ENCODE measurements at places on chromosomes 3 and 15.

GRCh38 chr15:55008421-55008820 lies 188.3 kb downstream of the RSL24D1 start:
- no peak for DNase-seq

- peak; percentile 30 for DNase-seq
Observed at GRCh38 chr3:17740721-17741141, 1.7 kb downstream of the TBC1D5 start.

DNA sequence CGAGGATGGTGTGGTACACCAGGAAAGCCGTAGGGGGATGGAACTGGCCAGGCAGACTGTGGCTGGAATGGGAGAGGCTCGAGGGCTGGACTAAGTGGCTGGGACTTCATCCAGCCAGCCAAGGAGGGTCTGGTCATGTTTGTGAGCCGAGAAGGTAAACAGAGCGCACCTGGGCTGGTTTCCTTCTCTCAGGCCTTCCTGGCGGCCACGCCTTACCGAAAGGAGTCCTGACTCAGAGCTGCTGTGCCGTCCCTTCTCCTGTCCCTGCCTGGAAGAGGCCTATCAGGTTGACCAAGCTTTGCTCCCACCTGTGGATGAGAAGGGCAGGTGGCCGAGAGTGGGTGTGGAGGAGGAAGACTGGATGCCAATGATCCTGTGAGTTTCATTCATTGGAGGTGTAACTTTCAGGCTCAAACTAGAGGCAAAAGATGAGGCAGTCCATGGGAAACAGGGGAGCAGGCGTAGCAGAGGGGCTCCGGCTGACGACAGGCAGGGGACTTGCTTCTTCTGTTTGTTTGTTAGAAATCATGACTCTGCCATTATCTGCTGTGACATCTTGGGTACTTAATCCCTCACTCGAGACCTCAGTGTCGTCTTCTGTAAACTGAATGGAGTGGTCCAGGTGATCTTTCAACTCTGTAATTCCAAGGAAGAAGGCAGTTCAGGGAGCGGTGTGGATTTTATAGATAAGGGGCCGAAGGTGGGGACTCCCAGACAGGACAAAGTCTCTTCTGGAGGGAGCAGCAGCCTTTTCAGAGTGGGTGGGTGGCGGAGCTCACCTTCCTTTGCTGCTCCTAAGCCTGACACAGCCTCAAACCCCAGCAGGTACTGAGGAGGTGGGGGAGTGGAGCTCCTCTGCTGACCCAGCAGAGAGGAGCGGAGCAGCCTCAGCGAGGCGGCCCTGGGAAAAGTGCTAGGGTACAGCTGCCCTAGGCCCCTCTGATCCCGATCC lies 71.8 kb upstream of the GATM start:
- DNase-seq = no peak

DNA sequence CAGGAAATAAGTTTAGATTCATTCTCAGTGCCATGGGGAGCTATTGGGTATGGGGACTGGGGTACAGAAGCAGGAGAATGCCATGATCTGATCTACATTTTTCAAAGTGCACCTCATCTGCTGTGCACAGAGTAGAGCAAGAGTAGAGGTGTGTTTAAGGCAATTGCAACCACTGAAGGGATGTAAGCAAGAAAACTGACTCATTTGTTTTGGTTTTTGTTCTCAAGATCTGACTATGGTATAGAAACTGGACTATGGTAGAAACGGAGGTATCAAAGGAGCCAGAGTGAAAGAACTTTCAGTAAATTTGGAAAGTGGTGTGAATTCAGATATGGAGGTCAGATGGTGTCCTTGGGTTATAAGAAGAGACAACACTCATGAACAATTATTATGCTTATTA lies 86.2 kb upstream of the CMSS1 start:
- no peak for DNase-seq

DNA sequence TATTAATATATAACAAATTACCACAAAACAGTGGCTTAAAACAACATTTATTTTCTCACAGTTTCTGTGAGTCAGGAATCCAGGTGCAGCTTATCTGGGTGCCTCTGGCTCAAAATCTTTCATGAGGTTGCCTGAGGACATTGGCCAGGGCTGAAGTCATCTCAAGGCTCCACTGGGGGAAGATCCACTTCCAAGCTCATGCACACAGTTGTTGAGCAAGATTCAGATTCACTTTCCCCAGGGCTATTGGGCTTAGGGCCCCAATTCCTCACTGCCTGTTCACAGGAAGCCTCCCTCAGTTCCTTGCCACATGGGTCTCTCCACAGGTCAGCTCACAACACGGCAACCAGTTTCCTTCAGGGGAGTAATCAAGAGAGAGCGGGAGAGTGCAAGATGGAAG lies 35.0 kb downstream of the RFTN1 start:
- DNase-seq = no peak

DNA sequence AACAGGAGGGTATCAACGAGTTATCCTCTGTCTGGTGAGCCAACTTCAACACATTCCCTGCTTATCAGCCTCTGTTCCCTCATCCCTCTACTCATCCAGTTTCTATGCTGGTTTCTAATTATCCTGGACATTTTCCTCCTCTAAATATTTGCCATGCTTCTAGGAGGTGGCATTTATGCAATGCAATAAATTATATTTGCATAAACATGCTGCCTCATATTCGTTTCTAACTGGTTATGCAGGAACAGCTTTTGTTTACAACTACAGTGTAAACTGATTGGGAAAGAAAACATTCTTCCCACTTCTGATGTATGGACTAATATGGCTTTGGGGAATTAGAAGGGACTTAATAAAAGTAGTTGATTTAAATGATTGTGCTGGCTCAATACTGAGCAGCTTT lies 122.3 kb downstream of the TFG start:
- DNase-seq = no peak

- no peak for DNase-seq
Observed at GRCh38 chr3:12230406-12230805, 58.5 kb upstream of the PPARG start.

- no peak for DNase-seq
Observed at GRCh38 chr15:40523611-40524010, 41.2 kb downstream of the CCDC32 start.

DNA sequence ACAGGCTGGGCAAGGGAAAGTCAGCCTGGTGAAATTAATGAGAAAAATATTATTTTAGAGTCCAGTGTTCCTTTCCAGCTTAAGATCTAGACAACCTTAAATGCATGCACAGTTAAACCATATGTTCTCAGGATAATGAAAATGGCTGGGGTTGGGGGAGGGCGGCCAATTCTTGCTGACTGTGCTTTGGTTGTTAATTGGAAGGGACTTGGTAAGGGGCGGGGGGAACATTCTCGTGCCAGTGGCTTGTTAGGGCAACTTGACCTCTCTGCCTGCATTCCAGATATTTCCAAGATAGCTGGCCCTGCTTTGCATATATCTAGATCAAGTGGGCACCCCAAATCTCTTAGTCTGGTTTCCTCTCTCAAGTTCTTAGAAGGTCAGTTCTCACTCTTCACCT lies 112.5 kb downstream of the TOP2B start:
- no peak for DNase-seq

DNA sequence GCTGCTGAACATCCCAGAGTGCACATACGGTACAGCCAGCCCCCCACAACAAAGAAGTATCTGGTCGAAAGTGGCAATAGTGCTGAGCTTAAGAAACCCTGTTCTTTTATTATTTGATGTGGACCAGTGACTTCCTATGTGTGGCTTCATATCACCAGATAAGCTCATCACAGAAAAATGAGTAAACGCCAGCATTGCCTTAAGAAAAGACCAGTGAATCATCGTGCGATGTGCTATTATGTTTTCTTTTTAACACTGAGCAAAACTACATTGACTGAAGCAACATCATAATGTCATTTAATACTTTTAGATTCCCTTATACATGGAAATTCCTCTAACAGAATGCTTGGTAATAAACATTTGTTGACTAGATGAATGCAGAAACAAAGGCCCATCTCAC lies 45.2 kb upstream of the ARRDC4 start:
- no peak for DNase-seq

- DNase-seq = no peak
Observed at GRCh38 chr3:61008998-61009380, 242.3 kb downstream of the FHIT start.

DNA sequence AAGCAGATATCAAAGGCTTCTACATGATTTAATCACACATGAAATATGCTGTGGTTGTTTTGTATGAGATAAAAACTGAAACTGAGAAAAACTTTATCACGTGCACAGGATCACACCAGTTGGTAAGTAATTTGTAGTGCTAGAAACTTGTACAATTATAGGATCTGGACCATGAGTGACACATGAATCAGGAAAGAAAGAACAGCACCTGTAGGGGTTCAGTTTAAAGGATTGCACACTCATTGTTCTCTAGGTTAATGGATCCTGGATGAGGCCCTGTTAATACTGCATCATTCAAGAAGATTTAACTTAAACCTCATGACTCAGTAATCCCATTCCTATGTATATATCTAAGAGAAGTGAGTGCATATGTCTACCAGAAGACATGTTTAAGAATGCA lies 87.9 kb downstream of the STT3B start:
- no peak for DNase-seq

DNA sequence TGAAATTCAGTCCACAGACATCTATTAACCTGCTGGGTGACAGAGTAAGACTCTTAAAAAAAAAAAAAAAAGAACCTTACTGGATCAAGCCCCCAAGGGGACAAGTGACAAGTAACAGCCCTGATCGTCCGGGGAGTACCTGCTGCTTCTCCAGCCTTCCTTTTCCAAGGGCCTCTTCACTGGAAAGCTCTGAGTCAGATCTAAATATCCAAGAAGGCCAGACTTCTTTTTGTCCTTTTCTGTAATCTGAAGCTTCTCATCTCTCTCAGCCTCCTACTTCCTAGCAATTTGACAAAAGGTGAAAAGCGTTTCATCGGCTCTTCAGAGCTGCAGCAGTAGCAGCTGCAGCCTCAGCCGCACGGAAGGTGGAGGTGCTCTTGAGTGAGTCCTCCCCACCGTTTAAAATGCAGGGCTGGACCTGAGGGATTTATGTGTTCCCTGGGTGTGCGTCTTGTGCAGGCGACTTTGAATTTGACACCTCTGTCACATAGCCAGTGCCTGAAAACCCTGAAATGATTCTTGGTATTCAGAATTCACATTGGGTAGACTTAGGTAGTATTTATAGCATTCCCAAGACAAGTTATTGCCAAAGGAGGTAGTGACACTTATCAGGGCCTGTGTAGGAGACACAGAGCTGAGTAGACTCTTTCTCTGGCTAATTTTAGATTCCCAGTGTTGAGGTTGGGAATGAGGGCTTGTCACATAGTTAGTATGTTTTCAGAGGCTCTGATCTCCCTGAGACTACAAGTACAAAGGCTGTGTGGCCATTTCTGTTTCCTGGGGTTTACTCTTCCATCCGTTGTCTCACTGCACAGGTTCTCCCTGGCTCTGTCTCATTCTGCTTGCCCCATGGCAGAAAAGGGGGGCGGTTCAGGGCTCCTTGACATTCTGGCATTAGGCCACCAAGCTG lies 291.2 kb upstream of the C2CD4B start:
- no peak for DNase-seq

DNA sequence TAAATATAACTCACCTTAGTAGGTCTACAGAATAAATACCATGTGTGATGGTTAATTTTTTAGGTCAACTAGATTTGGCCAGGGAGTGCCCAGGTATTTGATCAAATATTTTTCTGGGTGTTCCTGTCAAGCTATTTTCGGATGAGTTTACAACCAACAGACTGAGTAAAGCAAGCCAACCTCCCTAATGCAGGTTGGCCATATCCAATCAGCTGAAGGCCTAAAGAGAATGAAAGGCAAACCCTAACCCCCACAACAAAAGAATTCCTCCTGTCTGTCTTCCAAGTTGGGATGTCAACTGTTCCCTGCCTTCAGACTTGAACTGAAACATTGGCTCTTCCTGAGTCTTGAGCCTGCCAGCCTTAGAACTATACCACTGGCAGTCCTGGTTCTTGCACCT lies 28.6 kb downstream of the TASOR start:
- no peak for DNase-seq

DNA sequence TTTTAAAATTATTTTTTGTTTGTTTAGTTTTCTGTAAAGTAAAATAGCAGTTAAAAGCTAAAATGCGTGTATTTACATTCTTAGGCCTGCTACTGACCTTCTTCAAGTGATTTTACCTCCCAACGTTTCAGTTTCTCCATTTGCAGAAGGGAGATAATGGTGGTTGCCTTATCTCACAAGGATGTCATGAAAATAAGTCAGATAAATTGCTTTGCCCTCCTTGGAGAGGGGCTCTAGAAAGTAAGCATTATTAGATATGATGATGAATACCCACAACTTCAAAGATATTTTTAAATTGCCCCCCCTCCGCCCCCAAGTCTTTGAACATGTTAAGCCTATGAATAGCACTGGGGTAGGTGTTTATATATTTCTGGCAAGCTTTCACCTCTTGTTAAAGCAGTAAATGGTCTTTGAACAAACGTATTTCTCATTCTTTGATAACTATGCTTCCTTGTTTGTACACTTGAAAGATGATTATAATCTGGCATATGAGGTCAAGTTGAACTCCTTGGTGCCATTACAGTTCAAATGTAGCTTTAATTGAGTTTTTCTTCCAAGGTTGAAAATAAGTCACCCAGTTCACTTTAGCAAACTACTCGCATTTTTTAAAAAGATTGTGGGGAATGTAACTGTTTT lies 6.4 kb downstream of the TERC start:
- no peak for DNase-seq

DNA sequence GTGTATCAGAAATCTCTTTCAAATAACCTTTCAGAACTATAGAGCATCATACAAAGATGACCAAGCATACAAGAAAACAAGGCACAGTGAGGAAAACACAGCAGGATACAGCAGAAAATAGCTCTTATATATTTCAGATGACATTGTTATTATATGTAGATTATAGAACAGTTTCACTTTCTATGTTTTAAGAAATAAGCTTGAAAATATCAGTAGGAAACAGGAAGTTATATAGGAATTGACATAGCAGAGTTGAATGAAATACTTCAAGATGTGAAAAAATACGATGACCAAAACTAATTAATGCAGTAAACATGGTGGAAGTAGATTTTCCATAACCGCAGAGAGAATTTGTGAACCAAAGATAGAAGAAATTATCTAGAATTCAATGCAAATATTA lies 75.2 kb downstream of the LYSMD4 start:
- DNase-seq = no peak

- no peak for DNase-seq
Observed at GRCh38 chr3:70561796-70562195, 249.4 kb upstream of the MDFIC2 start.

- DNase-seq = no peak
Observed at GRCh38 chr15:63598473-63599400, 1.6 kb downstream of the FBXL22 start.

DNA sequence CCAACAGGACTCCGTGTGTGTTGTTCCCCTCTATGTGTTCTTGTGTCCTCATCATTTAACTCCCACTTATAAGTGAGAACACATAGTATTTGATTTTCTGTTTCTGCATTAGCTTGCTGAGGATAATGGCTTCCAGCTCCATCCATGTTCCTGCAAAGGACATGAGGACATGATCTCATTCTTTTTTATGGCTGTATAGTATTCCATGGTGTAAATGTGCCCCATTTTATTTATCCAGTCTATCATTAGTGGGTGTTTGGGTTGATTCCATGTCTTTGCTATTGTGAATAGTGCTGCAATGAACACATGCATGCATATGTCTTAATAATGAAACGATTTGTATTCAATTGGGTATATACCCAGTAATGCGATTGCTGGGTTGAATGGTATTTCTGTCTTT lies 28.5 kb upstream of the TOP2B start:
- DNase-seq = no peak

GRCh38 chr3:140956058-140956835 lies 14.6 kb downstream of the SLC25A36 start:
- no peak for DNase-seq
